ENCODE measurements at places on chromosomes 3 and 15.

DNA sequence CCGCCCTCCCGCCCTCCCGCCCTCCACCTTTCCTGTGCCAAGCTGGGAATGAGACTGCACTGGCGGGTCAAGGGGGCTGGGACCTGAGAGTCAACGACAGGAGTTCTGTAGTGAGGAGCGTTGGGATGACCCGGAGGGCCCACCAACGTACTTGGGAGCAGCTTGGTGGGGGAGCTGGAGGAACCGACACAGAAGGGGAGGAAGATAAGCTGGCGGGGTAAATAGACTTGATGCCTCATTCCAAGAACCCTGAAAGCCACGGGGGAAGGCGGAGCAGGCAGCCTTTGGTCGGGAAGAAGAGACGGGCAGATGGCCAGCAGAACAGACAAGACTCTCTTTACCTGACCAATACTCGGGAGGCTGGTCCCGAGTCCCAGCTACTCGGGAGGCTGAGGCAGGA is 277 bp downstream of the FMN1 start:
- no peak for DNase-seq

DNA sequence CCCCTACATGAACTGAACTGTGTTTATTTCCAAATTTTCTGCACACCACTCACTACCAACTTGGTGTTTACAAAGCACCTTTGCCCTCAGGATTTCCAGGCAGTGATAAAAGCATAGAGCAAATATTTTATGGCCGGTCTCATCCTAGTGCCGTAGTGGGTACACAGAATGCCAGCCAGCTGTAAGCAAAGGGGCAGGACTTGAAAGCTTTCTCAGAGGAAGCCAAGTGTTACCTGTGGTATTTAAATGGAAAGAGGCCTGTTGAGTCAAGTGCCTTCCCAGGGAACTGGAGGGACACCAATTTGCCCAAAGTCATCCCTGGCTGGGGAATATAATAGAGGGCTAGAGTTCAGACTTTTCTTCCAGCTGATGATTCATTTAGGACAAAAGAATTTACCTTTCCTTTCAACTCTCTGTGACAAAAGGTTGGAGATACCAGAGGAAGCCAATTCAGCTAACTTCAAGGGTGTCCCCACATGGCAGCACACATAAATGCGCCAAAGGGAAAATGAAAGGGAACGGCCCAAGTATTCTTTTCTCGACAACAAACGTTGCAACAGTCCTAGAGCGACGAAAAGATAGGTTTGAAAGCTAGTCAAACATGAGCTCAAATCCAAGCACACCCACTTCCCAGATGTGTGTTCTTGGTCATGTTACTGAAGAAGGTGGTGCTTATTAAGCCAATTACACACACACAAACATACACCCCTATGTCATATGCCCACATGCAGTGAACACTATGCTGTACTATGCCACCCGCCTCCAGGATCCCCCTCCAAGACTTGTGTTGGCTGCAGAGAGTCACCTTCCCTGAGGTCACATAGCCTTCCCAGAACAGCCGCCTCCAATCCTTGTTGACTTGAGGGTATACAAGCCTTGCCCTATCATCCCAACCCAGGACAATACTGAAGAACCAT is 27.7 kb downstream of the MAGI1 start:
- no peak for DNase-seq

- no peak for DNase-seq
Observed at GRCh38 chr3:11592445-11593298, 51.0 kb downstream of the VGLL4 start.

DNA sequence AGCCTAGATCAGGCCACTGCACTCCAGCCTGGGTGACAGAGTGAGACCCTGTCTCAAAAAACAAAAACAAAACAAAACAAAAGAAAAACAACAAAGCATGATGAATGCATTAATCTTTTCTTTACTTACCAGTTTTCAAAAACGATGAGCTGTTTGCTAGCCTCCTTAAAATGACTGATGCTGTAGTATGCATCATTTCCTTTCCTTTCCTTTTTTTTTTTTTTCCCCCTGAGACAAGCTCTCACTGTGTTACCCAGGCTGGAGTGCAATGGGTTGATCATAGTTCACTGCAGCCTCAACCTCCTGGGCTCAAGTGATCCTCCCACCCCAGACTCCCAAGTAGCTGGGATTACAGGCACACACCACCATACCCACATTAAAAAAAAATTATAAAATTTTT is 202.0 kb downstream of the ADAMTSL3 start:
- DNase-seq, result no peak

- no peak for DNase-seq
Observed at GRCh38 chr3:9721015-9721699, 10.4 kb upstream of the BRPF1 start.

- no peak for DNase-seq
Observed at GRCh38 chr3:129504471-129505100, 23.9 kb upstream of the RHO start.

- DNase-seq, result no peak
Observed at GRCh38 chr3:193174140-193174539, 66.9 kb upstream of the PLAAT1 start.

All from hematopoietic multipotent progenitor cell treated with erythropoietin and hydrocortisone succinate and interleukin-3 and kit ligand, for 17 days (in vitro differentiated cells).